Fibroblast of skin of right biceps (primary cell): ENCODE measurements at places on chromosomes 1 and 21.
A peak's percentile ranks its signal among the peaks of the same experiment; 100 is the strongest.

- DNase-seq: no peak
Measured at GRCh38 chr21:32380940-32381339, 11.9 kb downstream of the URB1 start.

DNA sequence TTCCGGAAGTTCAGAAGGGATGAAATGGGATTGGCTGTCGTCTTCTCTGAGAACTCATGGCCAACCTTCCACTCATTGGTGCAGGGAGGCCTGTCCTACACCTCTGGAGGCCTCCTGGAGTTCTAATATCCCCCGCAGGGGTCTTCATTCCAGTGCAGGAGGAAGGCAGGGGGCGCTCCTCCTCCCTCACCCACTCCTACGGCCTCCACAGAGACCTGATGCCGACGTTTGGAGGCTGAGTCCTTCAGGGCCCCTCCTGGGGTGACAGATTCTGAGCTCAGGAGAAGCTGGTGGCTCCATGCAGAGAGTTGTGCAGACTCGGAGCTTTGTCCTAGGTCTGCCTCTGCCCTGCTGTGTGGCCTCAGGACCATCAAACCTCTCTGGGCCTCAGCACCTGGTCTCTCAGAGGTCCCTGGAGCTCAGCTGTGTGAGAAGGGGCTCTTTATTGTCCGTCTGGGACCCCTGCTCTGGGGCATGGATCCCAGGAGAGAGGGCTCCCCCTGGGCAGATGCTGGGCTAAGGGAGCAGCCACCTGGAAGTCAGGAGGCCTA is 102.3 kb upstream of the WNT4 start:
- no peak for DNase-seq

DNA sequence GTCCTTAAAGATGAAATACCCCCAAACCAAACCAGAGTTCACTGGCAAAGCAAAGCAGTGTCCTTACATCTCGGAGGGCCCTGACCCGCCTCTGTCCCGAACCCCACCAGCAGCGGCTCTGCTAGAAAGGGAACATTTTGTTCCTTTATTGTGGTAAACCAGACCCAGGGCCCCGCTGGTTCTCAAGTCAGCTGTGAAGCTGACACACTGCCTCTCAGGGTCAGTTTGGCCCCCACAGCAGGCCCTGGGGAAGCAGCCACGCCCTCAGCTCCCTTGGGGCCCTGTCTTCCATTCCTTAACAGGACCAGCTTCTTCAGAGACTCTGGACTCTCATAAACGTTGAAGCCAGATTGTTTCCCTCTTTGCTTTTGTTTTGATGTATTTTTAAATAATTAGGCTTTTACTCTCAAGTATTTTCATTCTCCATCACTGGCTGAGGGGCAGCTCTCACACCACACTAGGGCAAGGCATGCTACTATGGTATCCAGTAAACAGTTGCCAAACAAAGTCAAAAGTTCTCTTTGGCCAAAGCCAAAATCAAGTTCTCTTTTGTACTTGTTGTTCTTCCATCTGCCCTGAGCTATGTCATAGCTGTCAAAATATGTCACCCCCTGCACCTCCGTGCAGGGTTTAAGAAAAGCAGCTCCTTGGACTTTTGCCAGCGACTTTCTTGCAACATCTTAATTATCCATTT is 61.1 kb upstream of the ANGPTL1 start:
- peak; percentile 67 for DNase-seq

DNA sequence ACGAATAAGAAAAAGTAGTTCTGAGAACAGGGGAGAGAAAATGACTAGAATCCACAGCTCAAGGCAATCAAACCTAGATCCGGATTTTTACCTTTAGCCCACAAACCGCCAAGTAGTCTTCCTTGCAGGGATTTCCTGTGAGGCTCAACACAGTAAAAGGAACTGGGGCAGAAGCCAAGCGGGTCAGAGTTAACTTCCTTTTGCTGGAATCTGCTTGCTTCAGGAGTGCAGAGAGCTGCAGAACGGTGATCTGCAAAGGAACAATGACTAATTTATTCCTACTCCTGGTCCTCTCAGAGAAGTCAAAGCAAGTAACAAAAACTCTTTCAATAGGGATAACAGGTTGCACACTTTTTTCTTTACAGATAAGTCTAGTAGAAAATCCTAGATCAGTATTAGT is 53.4 kb downstream of the UBR4 start:
- DNase-seq: no peak

- peak; percentile 26 for DNase-seq
Measured at GRCh38 chr1:55418208-55419000, 203.2 kb upstream of the USP24 start.

- peak; percentile 89 for DNase-seq
Measured at GRCh38 chr1:55679971-55680370, 464.8 kb upstream of the USP24 start.

- no peak for DNase-seq
Measured at GRCh38 chr1:168438626-168439025, 105.2 kb downstream of the XCL2 start.

DNA sequence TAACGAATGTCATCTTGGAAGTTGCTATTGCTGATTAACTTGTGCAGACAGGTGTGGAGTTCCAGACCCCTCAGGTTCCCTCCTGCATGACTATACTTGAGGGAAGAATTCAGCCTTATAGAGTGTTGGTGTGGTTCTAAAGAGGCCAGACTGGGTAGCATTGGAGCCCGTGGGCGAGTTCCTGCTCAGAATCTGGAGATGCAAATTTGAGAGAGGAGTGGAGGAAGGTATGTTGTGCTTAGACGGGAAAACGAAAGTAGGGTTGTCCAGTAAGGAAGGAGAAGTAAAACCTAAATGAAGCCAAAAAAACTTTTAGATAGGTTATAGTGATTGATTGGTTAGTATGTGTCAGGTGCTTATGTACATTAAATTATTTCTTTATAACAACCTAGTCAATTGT is 79.2 kb downstream of the ZNF326 start:
- DNase-seq: no peak
